Stimulated activated memory B cell treated with anti-CD40 and anti-IgM and Interleukin-4, amounts not matched to agents 10 μg/mL and 1 μg/mL and 100 μg/mL, for 72 hours (primary cell): ENCODE measurements at places on chromosomes 1 and 21.

DNA sequence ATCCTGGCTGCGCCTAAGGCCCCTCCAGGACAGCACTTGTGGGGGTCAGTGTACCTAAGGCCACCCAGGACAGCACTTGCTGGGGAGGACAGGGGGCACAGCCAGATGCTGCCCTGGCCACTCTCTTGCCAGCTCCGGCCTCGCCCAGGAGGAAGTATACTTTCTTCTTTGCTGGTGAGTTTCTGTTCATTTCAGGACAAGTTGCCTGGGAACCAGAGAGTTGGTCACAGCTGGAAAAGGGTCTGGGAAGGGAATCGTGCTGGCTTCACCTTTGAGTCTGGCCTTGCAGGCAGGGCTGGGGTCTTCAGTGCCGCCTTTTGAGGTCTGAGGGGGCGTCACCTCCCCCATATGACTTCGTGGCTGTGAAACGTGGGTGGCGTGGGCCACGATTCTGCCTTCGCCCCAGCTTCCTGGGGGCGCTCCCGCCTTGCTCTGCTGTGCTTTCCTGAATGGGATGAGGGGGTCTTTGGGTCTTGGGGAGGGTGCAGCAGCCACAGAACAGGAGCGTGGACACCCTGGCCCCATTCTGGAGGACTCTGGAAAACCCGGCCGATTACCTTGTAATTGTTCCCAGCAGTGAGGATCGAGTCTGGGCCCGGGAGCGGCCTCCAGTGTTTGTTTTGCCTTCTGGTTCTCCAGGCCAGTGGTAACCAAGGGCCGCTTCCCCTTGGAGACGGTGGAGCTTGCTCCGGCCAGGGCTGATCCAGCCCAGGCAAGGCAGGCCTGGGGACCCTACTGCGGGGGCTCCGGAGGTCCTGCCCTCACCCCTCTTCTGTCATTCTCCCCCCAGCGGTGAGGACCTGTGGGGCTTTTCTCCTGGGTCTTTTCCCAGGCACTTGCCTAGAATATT, 45.9 kb downstream of the SPSB1 start:
- ATAC-seq = no peak

GRCh38 chr1:89022167-89022959, at the start of gene GBP3:
Gene GBP3 (minus strand): TSS chr1:89022866. CDS start chr1:89020721, 2,145 bp downstream.
- ATAC-seq = peak; percentile 56

DNA sequence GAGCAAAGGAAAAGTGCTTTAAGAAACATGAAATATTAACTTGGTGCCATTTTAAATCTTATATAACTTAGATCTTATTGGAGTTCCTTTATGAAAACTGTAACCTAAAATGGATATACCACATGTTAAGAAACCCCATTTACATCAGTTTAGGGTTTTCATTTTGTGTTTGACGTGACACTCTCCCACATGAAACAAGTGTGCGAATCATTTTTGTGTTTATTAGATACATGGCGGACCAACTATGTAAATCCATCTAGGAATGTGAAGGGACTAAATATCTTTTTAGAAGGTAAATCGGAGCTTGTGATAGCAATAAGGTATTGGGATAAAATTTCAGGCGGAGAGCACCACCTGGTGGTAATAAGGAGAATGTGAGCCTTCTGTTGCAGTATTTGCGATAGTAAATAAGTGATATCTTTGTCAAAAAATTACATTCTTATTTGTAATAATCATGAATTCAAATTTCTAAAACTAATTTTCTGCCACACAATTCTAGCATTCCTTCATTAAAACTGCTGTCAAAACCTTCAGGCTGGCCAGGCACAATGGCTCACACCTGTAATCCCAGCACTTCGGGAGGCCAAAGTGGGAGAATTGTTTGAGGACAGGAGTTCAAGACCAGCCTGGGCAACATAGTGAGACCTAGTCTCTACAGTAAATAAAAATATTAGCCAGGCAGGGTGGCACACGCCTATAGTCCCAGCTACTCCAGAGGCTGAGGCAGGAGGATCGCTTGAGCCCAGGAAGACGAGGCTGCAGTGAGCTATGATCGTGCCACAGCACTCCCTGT, 31.3 kb downstream of the SMAP2 start:
- no peak for ATAC-seq

DNA sequence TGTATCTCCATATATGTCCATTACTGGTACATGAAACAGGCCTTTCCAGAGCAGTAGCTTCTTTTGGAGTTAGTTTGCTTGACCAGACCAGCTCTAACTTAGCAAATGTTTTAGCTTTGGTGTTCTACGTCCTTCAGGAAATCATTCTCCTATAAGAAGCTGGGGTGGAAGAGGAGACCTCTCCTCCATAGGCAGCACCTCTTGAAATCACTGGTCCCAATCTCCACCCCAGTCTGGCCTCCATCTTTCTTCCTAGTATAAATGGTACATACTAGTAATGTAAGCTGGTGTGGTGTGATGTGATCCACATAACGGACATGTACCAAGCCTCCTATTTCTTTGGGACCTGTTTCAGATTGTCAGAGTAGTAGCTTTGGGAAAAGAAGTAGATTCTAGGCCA, 171.4 kb downstream of the DHRS3 start:
- no peak for ATAC-seq

GRCh38 chr1:40898431-40898901, 36.3 kb upstream of the CITED4 start:
- peak; percentile 52 for ATAC-seq

- ATAC-seq = no peak
Measured at GRCh38 chr1:69737527-69738185, 169.9 kb downstream of the LRRC7 start.

DNA sequence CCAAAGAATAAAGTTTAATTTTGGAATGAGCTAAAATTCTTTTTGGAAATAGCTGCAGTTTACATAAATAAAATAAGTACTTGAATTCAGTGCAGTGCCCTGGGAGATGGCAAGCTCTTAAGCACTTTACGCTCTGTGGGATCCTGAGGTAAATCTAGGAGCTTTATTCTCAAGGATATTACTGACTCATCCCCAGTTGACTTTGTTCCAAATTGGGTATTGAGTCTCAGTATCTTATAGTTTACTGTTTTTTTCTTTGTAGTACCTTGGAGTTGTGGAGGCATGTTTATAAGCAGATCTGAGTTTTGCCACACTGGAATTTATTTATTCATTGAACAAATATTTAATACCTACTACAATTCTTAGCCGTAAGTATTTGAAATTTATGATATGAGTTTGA, 27.4 kb upstream of the HRNR start:
- no peak for ATAC-seq

GRCh38 chr21:26717146-26717739, 128.0 kb downstream of the ADAMTS1 start:
- ATAC-seq = no peak

GRCh38 chr1:201736707-201737320, 92.1 kb upstream of the IPO9 start:
- ATAC-seq = no peak

DNA sequence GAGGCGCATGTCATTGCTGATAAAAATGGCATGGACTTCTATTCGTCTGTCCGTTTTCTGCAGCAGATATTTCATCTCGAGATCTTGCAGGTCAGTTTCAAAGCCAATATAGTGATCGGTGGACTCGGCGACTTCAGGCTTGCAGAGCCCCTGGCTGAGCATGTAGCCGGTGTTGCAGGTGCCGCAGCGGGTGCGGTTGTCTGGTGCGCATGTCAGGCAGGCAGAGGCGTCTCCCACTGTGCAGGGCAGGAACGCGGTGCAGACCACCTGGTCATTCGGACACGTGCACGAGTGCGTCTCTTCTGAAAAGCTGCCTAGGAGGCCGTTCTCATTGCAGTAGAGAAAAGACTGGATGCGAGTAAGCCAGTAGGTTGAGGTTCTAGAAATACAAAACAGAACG, 378.9 kb downstream of the BRINP3 start:
- no peak for ATAC-seq

- ATAC-seq = no peak
Measured at GRCh38 chr1:174217248-174217647, 57.9 kb downstream of the RABGAP1L start.

DNA sequence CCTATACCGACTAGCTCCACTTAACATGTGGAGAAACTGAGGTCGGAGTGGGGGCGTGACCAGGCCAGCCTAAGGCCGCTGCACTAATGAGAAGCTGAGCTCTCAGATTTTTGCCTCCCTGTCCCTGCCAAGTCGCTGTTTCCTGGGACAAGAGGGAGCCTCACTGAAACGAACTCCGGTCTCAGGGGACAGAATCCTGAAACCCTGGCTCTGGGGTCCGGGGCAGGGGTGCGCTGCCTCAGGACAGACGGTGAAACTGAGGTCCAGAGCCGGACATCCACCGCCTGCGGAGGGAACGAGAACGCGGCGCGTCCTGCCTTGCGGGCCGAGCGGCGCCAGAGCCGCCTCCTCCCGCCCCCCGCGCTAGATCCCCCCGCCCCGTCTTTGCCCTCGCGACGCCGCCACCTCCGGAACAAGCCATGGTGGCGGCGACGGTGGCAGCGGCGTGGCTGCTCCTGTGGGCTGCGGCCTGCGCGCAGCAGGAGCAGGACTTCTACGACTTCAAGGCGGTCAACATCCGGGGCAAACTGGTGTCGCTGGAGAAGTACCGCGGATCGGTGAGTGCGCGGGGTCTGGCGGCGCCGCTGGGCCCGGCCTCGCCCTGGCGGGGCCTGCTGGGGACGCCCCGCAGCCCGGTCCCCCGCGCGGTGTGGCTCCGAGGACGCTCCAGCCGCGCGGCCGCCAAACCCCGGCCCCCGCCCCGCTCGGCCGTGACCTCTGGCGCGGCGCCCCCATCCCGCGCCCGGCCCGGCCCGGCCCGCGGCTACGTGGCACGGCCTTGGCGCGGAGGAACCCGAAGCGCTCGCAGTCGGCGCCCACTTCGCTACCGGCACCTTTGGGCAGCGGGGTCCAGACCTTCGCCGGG, at the start of gene GPX7:
TSS of gene GPX7 (plus strand) at position 381 of the 865 bp plus-strand sequence. CDS start at position 420, 39 bp downstream.
- peak; percentile 68 for ATAC-seq
